ENCODE measurements at places on chromosomes 7 and 10.

GRCh38 chr10:85873063-85873462 is 493.5 kb downstream of the GRID1 start:
- no peak for DNase-seq

GRCh38 chr7:112236597-112236996 is 30.1 kb downstream of the ZNF277 start:
- DNase-seq: no peak

DNA sequence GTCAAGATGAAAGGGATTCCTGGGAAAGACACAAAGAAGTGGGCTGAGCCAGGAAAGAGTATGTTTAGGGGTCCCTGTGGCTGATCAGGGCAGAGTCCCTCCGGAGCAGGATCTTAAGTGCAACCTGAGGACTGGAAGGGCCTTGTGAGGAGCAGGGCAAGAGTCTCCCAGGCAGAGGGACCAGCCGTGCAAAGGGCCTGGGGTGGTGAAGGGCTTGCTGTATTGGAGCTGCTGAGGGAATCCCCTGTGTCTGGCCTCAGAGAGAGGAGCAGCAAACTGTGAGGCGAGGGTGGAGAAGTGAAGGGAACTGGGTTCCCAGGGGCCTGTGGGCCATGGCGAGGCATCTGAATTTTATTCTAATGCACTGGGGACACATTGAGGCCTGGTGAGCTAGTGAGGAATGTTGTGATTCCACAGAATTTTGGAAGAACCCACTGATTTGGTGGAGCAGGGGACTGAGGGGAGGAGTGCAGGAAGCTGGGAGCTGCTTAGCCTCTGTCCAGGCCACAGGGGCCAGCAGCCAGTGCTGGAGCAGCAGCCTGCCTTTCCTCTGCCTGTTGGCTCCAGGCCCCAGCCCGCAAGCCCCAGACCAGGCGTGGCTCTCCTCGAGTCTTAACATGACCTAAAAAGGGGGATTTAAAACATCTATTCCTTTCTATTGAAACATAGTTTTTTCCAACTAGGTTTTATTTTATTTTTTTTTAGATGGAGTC is 138.4 kb upstream of the IGFBP3 start:
- DNase-seq: no peak

- DNase-seq: no peak
Measured at GRCh38 chr10:6384031-6384430, 181.3 kb downstream of the PFKFB3 start.

Measured in activated CD8-positive, alpha-beta memory T cell treated with anti-CD3 and anti-CD28 coated beads for 1 hour (primary cell).